Fibroblast of the aortic adventitia (primary cell): ENCODE measurements at places on chromosomes 6 and 20.

- DNase-seq = no peak
Observed at GRCh38 chr6:137402143-137402680, 92.0 kb downstream of the OLIG3 start.

DNA sequence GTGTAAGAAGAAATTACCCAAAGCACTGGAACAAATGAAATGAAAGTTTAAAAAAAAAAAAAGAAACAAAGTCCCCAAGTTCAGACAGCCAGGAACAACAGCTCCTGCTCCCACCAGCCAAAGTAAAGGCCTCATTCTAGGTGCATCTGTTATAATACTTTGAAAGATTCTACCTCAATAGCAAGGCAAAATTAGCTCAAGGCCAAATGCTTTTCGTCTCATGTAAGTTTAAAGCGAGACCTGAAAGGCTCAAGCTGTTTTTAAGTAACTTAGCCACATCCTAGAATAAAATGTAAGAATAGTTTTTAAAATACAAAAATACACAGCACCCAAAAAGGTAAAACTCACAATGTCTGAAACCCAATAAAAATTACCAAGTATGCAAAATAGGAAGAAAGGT is 64.7 kb downstream of the TASP1 start:
- DNase-seq = no peak

DNA sequence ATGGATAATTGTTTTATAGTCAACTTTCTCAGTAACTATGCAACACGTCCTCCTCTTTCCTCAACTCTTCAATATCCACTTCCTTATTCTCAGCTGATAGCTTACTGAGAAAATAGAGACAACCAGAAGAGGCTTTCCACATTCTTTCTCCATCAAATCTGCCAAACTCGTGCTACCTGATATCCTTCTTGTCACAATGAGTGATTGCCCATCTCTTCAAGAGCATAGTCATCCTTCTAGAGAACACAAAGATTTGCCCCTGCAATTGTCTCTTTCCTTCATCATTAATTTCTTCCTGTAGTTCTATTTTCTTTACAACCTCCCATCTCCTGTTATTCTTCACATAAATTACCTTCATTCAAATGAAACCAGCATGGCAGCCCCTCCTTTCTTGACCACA is 75.9 kb upstream of the RGS17 start:
- DNase-seq = no peak

DNA sequence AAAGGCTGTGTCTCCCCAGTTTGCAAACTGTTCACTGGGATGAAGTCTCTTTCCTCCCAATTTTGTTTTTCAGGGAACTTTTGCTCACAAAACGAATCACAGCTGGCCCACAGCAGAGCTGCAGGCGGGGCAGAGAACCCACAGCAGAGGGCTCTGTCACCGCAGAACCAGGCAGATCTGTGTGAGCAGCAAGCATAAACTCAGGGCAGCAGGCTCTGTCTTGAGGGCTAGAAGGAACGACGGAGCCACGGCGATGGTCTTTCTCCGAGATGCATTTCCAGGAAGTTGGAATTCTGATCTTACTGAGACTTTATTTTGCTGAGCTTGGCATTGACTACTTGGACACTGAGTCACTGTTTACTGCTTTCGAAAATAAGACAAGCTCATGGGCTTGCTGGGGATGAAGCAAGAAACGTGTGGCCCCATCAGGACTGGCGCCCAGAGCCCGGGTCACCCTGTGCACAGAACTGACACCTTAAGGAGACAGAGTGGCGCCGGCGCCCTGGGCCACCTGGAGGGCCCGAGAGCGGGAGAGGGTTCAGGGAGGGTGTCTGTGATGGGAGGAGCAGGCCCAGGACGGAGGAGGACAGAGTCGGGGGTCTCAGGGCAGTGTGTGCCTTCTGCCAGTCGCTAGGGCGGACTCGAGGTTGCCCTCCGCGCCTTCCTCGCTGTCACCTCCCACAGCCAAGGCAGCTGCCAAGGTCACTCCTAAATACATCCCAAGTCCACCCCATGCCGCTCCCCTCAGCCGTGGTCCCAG is 106.3 kb upstream of the NXT1 start:
- peak; percentile 50 for DNase-seq

DNA sequence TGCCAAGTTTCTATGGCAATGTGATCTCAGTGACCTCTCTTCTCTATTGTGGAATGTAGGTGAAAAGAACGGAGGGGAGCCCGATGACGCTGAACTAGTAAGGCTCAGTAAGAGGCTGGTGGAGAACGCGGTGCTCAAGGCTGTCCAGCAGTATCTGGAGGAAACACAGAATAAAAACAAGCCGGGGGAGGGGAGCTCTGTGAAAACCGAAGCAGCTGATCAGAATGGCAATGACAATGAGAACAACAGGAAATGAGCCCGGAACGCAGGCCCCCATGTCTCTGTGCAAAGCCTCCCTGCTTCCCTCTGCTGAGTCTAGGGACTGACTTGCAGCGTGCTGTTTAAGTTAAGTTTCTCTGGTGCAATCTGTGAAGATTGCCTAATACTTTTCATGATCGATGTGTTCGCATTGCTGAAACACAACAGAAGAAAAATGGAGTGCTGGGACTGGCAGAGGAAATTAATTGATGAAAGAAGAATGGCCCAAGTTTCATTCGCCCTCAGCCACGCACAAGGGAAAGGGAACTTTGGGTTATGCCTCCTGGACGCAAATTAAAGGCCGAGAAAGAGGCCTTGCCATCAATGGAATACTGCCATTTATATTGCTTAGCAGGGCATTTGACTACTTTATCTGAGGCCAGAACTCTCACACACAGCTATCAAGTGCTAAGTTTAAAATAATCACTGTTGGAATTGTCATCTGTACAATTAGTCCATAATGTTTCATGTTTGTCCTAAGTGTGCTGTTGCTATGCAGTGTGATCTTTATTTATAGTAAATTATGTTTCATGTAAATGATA is 146.4 kb downstream of the AKAP7 start:
- no peak for DNase-seq

DNA sequence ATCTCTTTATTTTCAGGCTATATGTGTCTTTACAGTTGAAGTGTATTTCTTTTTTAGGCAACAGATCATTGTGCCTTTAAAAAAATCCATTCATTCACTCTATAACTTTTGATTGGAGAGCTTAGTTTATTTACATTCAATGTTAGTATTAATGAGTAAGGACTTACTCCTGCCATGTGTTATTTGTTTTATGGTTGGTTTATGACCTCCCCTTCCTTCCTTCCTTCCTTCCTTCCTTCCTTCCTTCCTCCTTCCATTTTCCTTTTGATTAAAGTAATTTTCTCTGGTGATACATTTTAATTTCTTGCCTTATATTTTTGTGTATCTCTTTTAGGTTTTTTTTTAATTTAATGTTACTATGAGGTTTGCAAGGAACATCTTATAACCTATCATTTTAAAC is 1005.3 kb upstream of the EPHA7 start:
- DNase-seq = no peak

DNA sequence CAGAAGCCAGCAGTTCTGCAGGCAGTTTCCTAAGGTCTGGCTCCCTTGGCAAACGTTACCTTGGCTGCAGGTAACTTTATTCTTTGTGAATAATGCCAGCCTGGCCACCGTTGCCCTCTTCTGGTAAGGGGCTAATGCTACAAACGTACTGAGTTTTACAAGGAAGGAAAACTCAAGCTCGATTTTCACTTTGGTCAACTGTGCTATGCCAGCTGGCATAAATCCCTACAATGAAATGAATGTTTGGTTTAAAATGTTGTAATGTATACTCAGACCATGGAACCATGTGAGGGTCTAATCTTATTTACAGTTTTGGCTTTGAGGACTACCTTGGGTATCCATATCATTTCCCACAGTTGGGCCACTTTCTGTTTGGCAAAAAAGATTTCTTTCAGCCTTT is 101.4 kb downstream of the SLX4IP start:
- peak; percentile 64 for DNase-seq

DNA sequence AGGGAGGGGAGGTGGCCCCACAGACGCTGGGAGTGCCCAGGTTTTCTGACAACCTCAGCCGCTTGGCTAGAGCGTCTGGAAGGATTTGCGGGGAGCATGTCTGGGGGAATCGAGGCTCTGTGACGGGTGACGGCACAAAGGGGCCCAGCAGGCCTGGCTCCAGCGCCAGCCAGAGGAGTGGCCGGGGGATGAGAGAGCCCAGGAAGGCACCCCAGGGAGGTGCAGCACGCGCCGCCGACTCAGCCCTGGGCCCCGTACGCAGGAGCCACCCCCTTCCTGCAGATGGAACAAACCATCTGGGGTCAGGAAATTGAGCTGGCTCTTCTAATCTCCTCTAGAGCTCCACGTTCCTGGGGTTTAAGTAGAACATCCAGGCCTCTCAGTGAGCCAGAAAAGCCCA is 5.9 kb upstream of the SLCO4A1 start:
- DNase-seq = no peak

DNA sequence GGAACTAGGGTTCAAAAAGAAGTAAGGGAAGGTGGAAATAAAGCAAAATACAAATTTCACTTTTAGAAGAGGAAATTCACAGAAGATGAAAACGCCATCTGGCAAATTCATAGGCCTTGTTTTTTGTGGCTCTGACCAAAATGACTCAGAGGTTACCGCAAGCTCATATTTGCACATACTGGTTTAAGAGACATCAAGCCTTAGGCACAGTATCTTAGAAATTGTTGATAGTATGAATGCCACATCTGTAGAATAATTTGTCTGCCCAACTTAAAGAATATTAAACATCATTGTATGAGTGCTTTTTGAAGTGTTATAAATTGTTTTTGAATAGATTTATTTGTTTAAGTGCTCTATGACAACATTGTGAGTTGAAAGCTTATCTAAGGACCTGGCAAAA is 10.6 kb downstream of the TAAR1 start:
- DNase-seq = peak; percentile 68

DNA sequence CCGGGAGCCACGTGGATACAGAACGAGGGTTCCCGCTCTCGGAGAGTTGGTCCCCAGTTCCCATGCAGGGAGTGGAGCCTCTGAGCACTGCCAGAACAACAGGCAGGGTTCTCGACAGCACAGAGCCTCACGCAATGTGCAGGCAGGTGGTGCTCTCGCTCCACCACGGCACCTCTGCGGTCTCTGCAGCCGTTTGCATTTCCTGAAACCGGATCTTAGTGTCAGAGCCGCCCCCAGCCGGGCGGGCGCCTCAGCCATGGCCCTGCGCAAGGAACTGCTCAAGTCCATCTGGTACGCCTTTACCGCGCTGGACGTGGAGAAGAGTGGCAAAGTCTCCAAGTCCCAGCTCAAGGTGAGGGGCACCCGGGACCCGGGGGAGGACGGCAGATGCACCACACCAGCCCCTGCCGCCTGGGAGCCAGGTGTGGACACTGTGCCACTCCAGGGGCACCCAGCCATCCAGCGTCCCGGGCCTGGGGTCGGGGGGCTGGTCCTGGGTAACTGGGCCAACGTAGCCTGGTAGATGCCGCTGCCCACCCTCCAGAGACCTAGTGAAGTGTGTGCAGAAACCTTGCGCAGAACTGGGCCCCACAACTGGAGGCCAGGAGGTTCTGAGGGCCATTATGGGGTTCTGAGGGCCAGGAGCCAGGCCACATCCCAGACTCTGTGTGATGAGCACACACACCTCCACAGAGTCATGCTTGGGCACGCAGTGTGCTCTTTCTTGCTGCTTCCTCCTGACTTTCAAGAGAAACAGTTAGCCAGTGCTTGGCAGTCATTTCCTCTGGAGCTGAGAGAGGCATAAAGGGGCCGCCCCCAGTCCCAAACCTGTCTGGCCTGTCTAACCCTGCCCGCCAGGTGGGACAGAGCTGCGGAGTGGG is at the start of gene DEF6:
Gene DEF6, plus strand, starts transcription at position 218 of the 881 bp plus-strand sequence. Its CDS starts 39 bp downstream, at position 257.
- peak; percentile 69 for DNase-seq

- DNase-seq = no peak
Observed at GRCh38 chr6:137358273-137358672, 135.9 kb downstream of the OLIG3 start.

DNA sequence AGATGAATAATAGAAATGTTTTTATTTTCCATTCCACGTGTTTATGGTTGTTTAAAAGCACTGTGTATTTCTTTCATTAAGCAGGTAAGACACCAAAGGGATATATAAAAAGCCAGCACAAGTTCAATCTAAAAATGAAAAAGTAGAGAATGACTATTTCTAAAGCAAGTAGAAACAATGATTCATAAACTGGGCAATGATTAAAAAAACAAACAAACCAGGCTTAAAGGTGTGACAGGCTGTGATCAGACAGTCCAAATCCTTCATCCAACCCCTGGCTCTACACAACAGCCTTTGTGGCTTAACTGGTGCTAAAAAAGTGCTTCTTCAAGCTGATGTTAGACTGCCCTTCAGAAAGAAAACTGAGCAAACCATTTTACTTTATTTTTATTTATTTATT is 45.7 kb upstream of the TSHZ2 start:
- DNase-seq = no peak

DNA sequence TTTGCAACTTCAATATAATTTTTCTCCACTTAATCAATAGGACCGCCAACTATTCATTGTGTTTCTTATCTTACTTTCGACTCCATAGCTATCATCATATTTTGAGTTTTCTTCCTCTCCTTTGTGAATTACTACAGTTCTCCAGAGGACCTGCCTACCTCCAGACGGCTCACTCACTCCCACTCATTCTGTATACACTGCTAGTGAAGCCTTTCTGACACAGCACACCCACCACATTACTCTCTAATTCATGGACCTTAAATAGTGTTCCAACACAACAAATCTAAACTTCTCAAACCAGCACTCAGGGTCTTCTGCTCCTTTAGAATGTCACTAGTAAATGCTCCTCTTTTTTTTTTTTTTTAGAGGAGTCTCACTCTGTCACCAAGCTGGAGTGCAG is 23.8 kb downstream of the FKBP5 start:
- peak; percentile 16 for DNase-seq

DNA sequence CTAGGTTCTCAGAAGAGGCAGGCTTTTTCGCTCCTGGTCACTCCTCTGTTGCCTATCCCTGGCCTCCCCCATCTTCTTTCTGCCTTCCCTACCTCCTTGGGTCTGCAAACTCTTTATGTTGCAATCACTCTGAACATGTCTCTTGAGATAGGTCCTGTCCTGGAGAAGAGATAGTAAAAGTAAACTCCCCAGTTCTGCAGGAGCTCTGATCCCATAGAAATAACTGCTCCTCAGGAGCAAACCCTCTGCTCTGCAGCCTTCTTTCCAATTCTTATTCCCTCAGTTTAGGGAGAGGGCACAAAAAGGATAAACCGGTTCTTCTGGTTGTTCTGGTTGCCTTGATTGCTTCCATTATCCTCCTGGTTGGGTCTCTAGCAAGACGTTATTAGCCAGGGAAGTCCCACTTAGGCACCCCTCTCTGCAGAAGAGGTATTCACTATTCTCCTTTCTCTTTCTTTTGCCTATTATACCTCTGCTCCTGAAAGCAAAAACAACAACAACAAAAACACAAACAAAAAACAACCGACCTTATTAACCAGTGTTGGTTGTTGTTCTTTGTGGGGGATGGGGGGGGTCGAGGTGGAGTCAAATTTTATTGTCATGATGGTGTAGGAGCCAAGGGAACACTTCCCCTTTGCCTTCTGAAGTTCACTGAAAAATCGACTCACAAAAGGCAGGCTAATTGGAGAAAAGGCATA is 973 bp downstream of the TRIM38 start:
- peak; percentile 27 for DNase-seq
